ENCODE measurements at places on chromosomes 7 and 10. TPM values are rescaled to one million over a fixed set of nuclear protein-coding genes. Genes with fewer than 3 reads are reported as not detected.

- DNase-seq, result no peak
These were observed 562.9 kb upstream of the NRP1 start for GRCh38 chr10:33897291-33897752.

DNA sequence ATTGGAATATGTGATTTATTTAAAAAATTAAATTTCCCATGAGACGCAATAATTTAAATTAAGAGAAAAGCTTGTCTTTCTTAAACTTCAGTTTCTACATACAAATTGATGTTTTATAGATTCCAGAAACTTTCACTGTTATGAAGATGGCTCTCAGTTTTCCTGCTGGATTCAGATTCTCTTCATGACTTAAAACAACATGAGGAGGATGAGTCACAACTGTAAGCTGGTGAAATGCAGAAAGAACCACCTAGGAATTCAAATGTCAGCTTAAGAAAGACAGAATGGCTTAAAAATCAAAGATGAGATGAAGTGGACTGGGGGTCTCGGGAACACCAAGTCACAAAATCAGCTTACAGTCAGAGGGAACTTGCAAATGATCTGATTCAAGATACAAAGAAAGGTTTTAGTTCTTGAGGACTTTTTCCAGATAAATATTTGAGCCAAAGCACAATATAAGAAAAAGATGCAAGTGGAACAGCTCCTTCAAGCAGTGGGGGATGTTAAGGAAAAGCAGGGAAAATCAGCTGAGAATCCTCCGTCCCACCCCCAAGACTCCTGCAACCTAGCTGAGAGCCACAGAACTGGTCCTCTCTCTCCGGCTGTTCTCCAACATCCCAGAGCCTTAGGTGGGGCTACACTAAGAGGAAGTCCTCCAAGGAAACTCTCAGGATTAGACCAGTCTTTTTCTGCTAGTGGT is 279.8 kb downstream of the KCNMA1 start:
- no peak for DNase-seq

GRCh38 chr10:128049226-128050120 is 76.8 kb downstream of the MKI67 start:
- no peak for DNase-seq

GRCh38 chr10:128574581-128575210 is 448.5 kb upstream of the MKI67 start:
- no peak for DNase-seq

DNA sequence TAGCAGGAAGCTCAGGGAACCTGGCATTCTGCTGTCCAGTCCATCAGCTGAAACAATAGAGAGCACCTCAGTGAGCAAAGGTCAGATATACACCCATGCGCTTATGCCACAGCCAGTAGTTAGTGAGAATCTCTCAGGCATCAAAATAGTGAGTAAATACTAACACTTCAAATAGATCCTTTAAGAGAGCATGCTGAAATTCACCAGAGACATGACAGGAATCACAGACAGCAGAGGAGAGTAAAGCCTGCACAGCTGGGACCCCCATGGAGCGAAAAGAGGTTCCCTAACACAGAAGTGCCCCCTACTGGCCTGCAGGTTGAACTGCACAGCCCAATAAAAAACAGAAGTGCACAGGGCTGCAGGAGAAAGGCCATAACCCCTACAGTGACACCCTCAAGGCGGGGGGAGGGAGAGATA is 57.6 kb upstream of the ANTXRL start:
- no peak for DNase-seq

GRCh38 chr10:103481974-103482531 is 3.0 kb upstream of the CALHM3 start:
- no peak for DNase-seq

GRCh38 chr10:97534746-97535367 is 36.1 kb downstream of the UBTD1 start:
- DNase-seq, result no peak

MINDY4 gene
- total RNA-seq, result 5.3 TPM

CALML5 gene
- not detected for total RNA-seq

HABP2 gene
- total RNA-seq, result 0.07 TPM

PLXNA4 gene
- 0.14 TPM for total RNA-seq

NEUROG3 gene
- not detected for total RNA-seq

SLC16A12 gene
- 0.75 TPM for total RNA-seq

AKR1D1 gene
- not detected for total RNA-seq

POM121C gene
- 23.2 TPM for total RNA-seq

CASD1 gene
- 13.0 TPM for total RNA-seq
